Aortic smooth muscle cell (primary cell): ENCODE measurements at places on chromosomes 3 and 15. TPM values are rescaled to one million over a fixed set of nuclear protein-coding genes. Genes with fewer than 3 reads are reported as not detected.

ANP32A gene
- 50.4 and 54.3 TPM in 2 replicates for total RNA-seq

KCNAB1 gene
- 1.9 and 6.6 TPM in 2 replicates for total RNA-seq

TRIM71 gene
- not detected in 2 replicates for total RNA-seq

SOX14 gene
- not detected in 2 replicates for total RNA-seq

ASB14 gene
- under 0.01 TPM in 1 of 2 replicates, not detected in the other for total RNA-seq

MST1 gene
- total RNA-seq, result 3.4 and 4.4 TPM in 2 replicates

ADAMTS9 gene
- 8.3 and 12.3 TPM in 2 replicates for total RNA-seq

MNS1 gene
- total RNA-seq, result 3.5 and 4.0 TPM in 2 replicates

DCLK3 gene
- not detected in 2 replicates for total RNA-seq

SPATA12 gene
- under 0.01 and 0.06 TPM in 2 replicates for total RNA-seq

ZNF621 gene
- 12.4 and 16.0 TPM in 2 replicates for total RNA-seq

KNL1 gene
- total RNA-seq, result 10.8 and 15.3 TPM in 2 replicates

GNB4 gene
- 57.2 and 71.6 TPM in 2 replicates for total RNA-seq

DNAH1 gene
- 3.3 and 3.9 TPM in 2 replicates for total RNA-seq

ASB7 gene
- 12.3 and 13.3 TPM in 2 replicates for total RNA-seq
